ENCODE measurements at places on chromosomes 4 and X.

- no peak for DNase-seq
Measured at GRCh38 chr4:122329876-122330565, 48.8 kb upstream of the ADAD1 start.

DNA sequence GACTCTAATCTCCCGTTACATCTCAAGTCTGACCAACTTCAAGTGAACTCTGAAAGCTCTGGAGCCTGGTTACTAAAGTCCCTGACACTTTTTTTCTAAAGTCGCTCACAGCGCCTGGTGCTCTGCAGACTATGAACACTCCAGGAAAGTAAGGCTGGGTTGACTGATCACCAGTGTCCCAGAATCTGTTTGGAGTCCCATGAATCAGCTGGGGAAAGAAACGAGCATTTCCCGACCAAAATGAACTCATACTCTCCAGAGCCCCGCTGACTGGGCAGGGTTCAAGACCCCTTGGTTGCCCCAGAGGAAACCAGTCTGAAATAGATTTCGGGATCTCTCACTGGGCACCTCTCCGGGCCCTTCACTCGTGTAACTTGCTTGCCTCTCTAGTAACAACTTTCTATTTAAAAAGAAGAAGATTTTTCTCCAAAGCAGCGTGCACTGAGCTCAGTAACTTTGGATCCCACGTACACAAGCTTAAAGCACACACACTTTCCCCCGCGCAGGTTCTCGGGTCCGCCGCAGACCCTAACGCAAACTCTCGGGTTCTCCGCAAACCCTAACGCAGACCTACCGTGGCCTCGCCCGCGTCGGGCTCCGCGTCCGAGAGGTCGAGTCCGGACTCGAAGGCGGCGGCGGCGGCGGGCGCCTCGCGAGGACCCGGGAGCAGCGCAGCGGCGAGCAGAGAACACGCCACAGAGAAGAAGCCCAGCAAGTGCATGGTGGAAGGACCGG, 964 bp downstream of the VEGFC start:
- no peak for DNase-seq

DNA sequence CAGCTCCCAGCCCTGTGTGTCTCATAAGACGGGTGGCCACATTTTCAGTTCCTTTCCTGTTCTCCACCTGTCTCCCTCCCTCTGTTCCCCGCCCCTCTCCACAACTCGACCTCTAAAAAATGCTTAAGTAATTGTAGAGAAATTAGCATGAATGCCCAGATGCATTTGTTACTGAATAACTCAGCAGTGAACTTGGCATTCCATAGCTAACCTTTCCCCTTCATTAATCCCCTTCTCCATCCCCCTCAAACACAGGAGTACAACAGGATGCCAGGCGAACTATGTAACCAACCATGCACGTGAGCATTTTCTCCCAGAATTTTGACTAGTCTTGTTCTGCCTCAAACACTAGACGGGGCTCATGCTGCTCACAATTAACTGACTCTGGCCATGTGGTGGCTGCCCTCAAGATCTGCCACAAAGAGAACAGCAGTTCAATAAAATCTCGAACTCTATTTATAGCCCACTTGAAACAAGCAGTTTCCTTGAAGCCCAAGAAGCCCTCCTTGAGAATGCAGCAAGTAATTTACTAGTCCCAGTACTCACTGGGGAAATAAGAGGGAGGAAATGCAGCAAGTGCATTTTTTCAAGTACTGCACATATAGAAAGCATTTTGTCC, 351.2 kb downstream of the ARHGAP24 start:
- no peak for DNase-seq

- DNase-seq: no peak
Measured at GRCh38 chr4:17552427-17552826, 24.6 kb upstream of the LAP3 start.

GRCh38 chrX:70769659-70770227, 138.8 kb downstream of the TEX11 start:
- DNase-seq: no peak

- DNase-seq: no peak
Measured at GRCh38 chr4:13355111-13355880, 128.8 kb downstream of the RAB28 start.
